ENCODE measurements at places on chromosomes 2 and 18.

DNA sequence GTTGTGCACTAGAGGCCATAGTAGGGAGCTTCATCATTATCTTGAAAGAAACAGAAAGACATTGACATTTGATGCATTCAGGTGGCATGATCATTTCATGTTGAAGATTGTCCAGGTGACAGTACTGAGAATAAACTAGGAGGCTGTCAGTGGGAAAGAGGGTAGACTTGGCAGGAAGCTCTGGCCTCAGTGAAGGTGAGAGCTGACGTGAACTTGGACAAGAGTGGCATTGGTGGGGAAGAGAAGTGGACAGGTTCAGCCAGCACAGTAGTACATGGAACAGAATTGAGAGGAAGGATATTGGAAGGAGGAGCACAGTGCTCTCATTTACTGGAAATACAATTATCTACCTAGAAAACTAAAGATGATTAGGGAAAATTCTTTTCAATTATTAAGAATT is 245.2 kb downstream of the CYRIA start:
- no peak for DNase-seq

DNA sequence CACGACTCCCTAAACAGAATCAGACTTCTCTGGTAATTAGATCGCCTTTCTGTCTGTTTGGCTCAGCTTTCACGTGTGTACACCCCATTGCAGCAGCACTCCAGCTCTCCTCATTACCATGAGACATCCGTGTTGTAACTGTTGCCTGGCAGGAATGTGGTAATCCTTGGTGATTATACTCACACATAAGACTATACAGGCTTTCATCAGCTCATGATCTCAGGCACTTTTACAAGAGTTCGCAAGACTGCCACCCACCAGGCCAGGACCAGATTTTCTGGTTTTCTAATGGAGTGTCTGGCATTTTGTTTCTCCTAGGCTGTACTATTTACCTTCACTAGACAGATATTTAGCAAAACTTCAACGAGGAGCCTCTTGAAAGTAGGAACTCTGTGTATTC is 50.2 kb downstream of the ACVR1 start:
- no peak for DNase-seq

DNA sequence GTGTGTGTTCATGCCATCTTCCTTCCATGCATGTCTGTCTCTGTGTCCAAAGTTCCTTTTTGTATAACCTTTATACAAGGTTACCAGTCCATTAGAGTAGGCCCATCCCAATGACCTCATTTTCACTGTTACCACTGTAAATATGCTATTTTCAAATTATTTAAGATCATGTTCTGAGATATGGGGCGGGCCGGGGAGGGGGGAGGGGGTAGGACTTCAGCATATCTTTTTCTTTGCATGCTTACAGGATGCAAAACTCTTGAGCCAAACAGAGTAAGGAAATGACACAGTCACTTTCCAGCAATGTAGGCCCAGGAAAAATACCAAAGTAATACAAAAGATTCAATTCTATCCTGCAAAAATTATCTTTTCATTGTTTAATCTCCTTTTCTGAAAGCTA is 124.1 kb upstream of the HNRNPA3 start:
- DNase-seq = no peak

GRCh38 chr2:58641001-58641400 is 399.9 kb upstream of the FANCL start:
- DNase-seq = no peak

DNA sequence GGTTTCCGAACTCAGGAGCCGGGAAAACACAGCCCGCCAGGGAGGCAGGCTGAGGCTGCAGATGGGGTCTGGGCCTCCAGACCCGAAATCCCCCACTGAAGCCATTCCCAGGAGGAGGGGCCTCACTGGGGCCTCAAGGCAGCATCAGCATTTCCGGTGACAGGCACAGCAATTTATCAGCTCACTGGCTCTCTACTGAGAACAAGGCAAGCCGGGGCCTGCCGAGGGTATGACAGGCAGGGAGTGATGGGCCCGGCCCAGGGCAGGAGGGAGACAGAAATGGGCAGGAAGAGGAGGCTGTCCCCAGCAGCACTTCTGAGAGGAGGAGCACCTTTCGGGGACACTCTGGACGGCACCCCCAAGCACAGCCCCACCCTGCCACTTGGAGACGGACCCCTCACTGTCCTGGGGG is 12.5 kb downstream of the SDC1 start:
- DNase-seq = no peak

- DNase-seq = no peak
Observed at GRCh38 chr2:29689666-29690065, 231.7 kb downstream of the ALK start.

- no peak for DNase-seq
Observed at GRCh38 chr18:1653873-1654272, 749.2 kb downstream of the ADCYAP1 start.

DNA sequence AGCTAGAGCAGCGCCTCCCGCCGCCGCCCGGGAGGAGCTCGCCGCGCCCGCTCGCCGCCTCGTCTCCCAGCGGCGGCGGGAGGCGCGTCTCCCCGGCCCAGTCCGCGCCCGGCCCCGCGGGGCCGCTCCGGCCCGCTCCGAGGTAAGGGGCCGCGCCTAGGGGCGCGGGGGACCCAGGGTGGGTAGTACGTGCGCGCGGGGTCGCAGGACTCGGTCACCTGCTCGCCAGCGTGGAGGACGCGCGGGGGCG is 259 bp downstream of the NPAS2 start:
- DNase-seq = no peak

- DNase-seq = no peak
Observed at GRCh38 chr2:150513647-150514046, 26.2 kb upstream of the RND3 start.

GRCh38 chr2:40285391-40285790 is 166.5 kb downstream of the SLC8A1 start:
- no peak for DNase-seq

- no peak for DNase-seq
Observed at GRCh38 chr2:24452502-24452885, 38.6 kb upstream of the NCOA1 start.

DNA sequence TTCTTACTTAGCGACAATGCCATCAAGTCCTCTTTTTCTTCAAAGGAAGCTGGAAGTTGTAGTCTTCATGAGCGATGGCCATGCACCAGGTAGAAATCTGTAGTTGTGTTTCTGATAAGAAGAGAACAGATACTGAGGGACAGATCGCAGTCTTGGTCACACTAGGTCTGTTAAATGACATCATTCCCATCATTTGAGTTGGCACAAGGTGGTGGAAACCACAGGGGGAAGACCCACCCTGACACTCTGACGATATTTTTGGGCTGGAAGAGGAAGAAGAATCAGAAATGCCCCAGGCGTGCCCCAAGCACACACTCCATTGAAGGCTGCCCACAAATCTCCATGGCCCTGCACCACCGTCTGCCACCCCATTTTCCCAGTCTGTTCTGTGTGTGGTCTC is 89.0 kb upstream of the BOD1L2 start:
- no peak for DNase-seq

DNA sequence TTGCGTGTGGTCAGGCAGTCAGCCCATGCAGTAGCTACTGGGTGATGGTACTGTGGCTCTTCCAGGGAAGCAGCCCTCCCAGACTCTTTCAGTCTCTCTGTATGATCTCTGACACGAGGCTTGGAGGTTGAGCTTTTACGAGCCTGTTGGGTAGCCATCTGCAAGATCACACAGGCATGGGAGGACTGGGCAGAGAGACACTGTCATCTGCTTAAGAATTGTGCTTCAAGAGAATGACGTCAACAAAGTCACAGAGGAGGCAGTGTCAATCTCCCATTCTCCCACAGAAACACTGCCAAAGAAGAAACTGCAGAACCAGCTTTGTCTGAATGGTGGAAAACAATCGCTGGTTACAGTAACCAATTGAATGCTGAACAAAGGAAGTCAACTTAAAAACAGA is 78.4 kb upstream of the MC2R start:
- no peak for DNase-seq

GRCh38 chr2:189287982-189288521 is 108.5 kb upstream of the COL5A2 start:
- no peak for DNase-seq

GRCh38 chr2:106020821-106021661 is 173.1 kb downstream of the UXS1 start:
- DNase-seq = no peak

GRCh38 chr2:120938045-120938771 is 202.5 kb downstream of the GLI2 start:
- no peak for DNase-seq

DNA sequence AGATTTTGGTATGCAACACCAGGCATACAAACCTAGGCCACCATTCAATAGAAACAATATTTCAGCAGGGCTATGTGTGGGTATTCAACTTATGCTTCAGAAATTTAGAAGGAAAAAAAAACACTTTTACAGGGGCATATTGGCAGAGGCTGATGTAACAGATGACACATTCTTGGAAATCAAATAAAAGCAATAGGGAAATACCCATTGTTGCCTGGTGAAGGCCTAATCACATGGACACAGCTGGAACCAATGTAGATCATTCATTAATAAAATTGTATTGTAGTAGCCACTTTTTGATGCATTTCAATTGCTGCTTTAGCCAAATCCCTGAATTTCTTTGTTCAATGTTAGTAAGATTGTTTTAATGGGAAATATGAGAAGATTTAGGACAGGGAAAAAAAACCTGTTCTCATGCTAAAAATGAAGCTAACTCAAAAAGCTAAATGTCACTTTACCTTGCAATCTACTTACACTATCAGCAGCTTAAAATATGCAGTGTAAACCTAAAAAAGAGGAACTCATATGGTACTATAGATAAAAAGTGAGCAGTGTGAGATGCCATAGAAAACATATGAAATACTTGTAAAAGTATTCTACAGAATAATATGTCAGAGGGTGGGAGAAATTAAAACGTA is 289.4 kb downstream of the ZEB2 start:
- DNase-seq = no peak

- no peak for DNase-seq
Observed at GRCh38 chr2:217863883-217864282, 138.9 kb downstream of the TNS1 start.

DNA sequence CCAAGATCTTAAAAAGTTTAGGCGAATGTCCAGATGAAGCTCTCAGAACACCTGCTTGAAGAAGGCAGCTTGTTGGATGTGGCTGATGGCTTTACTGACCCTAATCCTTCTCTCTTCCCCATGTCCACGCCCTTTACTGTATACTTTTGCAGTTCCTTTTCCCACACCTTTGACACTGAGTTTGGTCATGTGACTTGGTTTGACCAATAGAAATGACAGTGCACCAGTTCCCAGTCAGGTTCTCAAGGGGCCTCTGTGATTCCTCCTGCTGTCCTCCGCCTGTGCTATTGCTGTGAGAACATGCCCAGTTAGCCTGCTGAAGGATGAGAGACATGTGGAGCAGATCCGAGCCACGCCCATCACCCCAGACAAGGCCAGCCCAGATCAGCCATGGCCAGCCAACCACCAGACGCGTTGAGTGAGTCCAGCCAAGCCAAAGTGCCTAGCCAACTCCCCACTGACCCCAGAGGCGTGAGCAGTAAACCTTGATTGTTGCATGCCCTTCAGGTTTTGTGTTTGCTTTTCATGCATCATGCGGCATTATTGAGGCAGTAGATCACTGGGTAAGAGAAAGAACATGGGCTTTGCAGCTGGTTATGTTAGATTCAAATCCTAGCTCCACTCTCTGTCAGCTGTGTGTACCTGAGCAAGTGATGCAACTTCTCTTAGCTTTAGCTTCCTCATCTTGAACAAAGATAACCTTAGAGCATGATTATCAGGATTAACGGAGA is 258.0 kb upstream of the SIX2 start:
- DNase-seq = no peak

- peak; percentile 56 for DNase-seq
Observed at GRCh38 chr2:98036349-98037000, 40.7 kb upstream of the TMEM131 start.

Data from right atrium auricular region (tissue), 2 donors.